ENCODE measurements at places on chromosomes 4 and X.

GRCh38 chrX:83508006-83508405, at the start of gene POU3F4:
Gene POU3F4, plus strand, starts transcription at chrX:83508290. Its CDS starts 35 bp downstream, at chrX:83508325.
- DNase-seq: no peak

DNA sequence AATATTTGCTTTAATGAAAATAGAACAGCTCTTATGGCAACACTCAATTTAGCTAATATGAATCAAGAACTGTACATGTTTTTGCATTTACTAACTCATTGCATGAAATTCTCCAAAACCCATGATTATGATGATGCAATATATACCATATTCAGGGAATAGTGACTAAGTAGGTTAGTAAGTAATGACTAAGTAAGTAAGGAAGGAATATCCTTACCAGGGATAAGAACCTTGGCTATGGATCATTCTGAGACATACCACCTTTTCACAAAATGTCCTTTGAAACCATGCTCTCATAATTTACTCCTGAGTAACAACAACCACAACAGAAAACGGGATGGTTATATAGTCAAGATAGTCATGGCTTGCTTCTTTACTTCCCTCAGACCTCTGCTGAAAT, 1513.0 kb downstream of the STIM2 start:
- no peak for DNase-seq

- DNase-seq: no peak
Measured at GRCh38 chrX:18173494-18174180, 47.0 kb downstream of the BEND2 start.

- no peak for DNase-seq
Measured at GRCh38 chr4:25223802-25224375, 9.9 kb upstream of the PI4K2B start.

GRCh38 chrX:109793191-109793590, 60.1 kb upstream of the ACSL4 start:
- no peak for DNase-seq

DNA sequence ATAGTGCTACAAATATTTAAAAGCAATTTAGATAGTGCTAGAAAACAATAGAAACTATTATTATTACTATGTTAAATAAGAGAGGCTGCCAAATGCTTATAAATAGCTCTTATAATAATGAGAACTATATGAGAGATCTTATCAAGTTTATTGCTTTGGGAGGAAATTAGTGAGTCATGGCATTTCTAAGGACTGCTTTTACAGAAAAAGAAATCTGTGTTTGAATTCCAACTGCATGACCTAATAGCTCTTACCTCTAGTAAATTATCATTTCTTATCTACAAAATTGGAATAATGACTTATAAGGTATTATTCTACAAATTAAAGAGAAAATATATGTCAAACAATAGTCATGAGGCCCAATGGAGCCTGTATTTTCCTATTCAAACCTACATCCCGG, 177.2 kb downstream of the GABRG1 start:
- DNase-seq: no peak

GRCh38 chr4:53810643-53811042, 219.4 kb upstream of the LNX1 start:
- DNase-seq: no peak

GRCh38 chr4:165404080-165404479, 25.3 kb downstream of the CPE start:
- DNase-seq: no peak

DNA sequence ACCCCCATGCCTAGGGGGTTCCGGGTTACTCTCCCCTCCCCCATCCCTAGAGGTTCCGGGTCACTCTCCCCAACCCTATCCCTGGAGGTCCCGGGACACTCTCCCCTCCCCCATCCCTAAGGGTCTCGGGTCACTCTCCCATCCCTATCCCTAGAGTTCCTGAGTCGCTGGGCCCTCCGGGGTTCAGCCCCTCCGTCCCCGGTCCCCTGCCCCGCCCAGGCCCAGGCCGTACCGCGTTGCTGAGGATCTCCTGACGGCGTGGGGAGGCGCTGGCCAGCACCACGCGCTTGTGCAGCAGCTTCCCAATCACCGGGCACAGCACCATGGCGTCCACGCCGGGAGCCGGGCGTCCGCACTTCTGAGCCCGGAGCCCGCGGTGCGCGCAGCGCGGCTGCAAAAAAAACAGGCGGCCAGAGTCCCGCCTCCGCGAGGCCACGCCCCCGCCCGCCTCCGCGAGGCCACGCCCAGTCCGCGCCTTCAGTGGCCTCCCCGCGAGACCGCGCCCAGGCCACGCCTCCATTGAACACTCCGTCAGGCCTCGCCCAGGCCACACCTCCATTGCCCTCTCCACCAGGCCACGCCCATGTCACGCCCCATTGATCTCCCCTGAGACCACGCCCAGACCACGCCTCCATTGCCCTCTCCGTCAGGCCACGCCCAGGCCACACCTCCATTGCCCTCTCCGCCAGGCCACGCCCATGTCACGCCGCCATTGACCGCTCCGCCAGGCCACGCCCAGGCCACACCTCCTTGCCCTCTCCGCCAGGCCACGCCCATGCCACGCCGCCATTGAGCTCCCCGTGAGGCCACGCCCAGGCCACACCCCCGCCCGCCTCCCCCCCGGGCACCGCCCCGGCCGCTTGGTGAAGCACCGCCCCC, at the start of gene ASMTL:
Gene ASMTL (minus strand): TSS at position 394 of the 879 bp plus-strand sequence. CDS start 69 bp downstream, at position 325.
- DNase-seq: peak; percentile 100

- DNase-seq: no peak
Measured at GRCh38 chr4:123073650-123074049, 151.3 kb upstream of the NUDT6 start.

DNA sequence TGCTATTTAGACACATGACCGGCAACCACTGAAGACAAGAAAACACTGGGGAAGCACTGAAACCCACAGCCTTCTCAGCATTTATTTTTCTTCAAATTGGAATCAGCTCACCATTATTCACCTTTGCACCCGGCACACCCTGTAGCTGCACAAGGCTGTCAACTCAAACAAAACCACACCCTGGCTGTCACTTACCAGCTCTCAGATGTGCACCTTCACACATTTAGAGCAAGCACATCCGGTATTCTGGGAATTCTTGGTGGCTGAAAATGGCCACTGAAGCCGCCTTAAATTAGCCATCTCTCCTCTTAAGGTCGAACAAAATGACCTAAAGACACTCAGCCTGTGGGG, 5.9 kb downstream of the ZFYVE28 start:
- no peak for DNase-seq

GRCh38 chr4:117560329-117560728, 474.0 kb upstream of the NDST3 start:
- DNase-seq: no peak

- DNase-seq: no peak
Measured at GRCh38 chr4:91636083-91636482, 667.7 kb upstream of the GRID2 start.

DNA sequence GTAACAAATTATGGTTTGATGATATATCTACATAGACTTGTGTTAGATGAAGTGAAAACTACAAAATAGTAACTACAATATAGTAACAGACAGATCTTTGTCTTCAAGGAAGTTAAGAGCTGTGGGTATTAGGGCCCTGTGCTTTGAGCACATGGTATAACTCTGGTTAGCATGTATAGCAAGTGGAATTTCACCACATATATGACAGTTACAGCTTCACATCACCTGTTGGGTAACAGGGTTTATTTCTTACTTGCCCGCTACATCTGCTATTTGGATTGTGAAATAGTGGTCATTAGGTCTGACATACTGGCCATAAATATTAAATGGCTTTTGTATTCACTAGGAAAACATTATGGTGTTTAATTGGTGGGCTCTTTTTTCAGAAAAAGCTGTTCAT, 20.2 kb downstream of the OFD1 start:
- DNase-seq: no peak

GRCh38 chr4:141275834-141276233, 55.1 kb downstream of the ZNF330 start:
- no peak for DNase-seq

DNA sequence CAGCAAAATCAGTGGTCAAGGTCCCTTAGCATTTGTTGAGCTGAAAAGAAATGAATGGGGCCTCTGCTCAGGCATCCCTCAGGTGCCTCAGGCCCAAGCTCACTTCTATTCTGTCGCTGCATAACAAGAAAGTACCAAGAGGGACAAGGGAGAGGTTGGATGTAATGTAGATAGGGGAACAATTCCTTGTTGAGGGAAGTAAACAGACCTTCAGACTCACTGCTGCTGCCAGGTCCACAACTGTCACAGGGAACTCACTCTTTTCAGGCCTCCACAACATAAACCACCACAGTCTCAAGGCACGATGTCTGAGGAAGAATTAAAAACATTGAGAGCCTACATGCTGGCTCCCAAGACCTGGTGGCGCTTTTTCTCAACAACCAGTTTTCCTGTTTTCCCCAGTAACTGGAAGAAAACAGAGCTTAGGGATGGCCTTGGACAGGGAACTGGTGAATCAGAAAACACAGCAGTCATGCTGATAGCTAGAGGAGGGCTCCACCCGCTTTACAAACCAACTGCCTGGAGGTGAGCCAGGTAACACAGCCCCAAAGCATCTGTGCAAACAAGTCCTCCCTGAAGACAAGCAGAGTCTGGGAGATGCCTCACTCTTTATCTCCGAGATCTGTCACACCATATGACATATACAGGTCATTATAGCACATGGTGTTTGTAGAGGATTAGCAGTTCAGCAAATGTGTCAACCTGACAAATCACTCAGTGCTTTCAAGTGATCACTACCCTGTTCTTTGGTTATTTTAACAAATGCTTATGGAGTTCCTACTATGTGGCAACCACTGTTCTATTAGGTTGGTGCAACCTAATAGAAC, 14.3 kb upstream of the AWAT1 start:
- no peak for DNase-seq

GRCh38 chr4:141352331-141352730, 131.6 kb downstream of the ZNF330 start:
- no peak for DNase-seq

- DNase-seq: no peak
Measured at GRCh38 chrX:48694776-48695533, 1.6 kb upstream of the SUV39H1 start.

GRCh38 chrX:44314259-44314734, 29.2 kb downstream of the EFHC2 start:
- no peak for DNase-seq

DNA sequence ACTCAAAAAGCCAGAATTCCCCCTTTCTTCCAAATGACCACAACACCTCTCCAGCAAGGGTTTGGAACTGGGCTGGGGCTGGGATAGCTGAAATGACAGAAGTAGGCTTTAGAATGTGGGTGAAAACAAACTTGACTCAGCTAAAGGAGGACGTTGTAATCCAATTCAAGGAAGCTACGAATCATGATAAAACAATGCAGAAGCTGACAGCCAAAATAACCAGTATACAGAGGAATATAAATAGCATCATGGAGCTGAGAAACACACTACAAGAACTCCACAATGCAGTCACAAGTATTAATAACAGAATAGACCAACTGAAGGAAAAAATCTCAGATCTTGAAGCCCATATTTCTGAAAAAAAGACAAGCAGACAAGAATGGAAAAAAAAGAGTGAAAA, 95.8 kb upstream of the TET2 start:
- no peak for DNase-seq

- no peak for DNase-seq
Measured at GRCh38 chr4:5471691-5472090, 236.7 kb downstream of the EVC2 start.

- DNase-seq: no peak
Measured at GRCh38 chr4:7160951-7161440, 31.3 kb upstream of the SORCS2 start.

DNA sequence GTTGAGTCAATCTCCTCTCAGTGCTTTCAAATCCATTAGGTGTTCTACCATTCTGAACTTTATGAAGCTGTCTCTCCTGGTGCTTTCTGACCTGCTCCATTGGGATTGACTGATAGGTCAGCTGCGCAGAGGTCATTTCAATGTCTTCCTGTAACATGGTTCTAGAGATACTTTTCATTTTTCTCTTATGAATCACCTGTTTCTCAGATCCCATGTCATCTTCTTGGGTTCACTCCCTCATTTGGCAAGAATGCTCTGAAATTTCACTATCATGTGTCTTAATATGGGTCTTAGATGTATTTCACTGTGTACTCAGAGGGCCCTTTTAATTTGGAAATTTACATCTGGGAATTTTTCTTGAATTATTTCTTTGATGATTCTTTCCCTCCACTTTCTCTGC, 13.8 kb upstream of the PGM2 start:
- DNase-seq: no peak

Measured in omental fat pad (tissue), 4 donors.